ENCODE measurements at places on chromosomes 2 and 18.
A peak's percentile ranks its signal among the peaks of the same experiment; 100 is the strongest.

GRCh38 chr2:138649571-138649970 lies 130.6 kb downstream of the NXPH2 start:
- no peak for DNase-seq

DNA sequence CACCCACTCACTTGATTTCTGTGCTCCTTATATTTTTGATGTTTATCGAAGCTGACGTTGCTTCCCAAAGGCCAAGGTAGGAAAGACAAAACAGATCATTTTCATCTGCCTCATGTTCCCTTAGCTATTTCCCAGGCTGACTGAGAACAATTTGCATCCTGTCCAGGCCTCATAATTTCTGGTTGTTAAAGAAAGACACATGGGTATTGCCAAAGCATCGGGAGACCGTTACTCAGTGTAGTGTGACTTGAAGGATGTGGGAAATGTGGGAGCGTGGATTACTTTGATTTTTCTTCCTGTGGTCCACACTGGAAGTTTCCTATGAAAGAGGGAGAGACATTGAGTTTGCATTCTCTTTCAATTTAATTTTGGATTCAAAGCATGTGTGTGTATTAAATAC lies 204.6 kb downstream of the TRIB2 start:
- DNase-seq = no peak

DNA sequence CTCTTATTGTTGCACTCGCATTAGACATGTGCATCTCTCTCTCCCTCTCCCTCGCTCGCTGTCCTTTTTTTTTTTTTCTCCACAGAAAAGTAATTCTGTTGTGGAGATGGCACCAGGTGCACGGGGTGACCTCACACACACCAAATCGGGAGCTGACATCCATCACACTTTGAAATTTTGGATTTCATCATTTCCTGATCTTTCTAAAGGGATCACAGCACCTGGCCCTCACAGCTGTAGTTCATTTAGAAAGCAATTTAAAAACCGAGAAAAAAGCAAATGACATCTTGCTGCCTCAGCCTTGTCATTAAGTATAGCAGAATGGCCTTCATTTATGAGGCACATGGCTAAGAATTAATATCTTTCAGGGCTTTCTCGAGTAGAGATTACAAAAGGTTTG lies 717.2 kb downstream of the RNF144A start:
- no peak for DNase-seq

GRCh38 chr2:47751856-47752414 lies 31.0 kb upstream of the MSH6 start:
- DNase-seq = no peak

DNA sequence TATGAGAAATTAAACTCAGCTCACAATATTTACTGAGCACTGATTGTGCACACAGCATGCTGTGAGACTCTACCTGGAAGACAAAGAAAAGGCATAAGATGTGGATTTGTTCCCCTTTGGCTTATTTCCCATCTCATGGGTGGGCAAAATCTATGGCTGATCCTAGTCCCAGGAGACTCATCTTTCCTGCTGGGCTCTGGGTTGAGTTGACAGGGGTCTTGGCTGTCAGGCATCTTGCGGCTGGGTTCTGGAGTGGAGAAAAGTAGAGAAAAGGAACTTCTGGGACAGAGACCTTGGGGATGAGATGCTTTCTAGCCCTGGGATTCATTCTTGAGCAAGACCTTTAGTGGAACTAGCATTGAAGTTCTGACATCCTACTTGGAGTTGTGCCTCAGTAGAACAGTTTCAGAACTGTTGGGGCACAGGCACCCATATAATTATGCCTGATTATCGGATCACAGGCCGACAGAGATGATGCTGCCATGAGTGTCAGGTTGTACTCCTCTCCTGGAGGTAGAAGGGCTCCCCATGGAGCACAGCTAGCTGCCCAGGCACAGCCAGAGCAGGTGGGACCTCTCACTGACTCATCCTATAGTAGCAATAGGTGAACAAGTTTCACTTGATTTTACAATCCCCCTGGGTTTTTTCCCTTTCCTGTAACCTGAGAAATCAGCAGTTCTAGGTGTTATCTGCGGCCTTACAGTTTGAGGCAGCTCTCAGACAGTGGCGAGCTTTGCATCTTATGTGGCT lies 260.9 kb downstream of the CYRIA start:
- DNase-seq = no peak

GRCh38 chr2:98583816-98584618 lies 24.3 kb downstream of the COA5 start:
- no peak for DNase-seq

- no peak for DNase-seq
These were observed 66.3 kb downstream of the FARP2 start for GRCh38 chr2:241422350-241422749.

DNA sequence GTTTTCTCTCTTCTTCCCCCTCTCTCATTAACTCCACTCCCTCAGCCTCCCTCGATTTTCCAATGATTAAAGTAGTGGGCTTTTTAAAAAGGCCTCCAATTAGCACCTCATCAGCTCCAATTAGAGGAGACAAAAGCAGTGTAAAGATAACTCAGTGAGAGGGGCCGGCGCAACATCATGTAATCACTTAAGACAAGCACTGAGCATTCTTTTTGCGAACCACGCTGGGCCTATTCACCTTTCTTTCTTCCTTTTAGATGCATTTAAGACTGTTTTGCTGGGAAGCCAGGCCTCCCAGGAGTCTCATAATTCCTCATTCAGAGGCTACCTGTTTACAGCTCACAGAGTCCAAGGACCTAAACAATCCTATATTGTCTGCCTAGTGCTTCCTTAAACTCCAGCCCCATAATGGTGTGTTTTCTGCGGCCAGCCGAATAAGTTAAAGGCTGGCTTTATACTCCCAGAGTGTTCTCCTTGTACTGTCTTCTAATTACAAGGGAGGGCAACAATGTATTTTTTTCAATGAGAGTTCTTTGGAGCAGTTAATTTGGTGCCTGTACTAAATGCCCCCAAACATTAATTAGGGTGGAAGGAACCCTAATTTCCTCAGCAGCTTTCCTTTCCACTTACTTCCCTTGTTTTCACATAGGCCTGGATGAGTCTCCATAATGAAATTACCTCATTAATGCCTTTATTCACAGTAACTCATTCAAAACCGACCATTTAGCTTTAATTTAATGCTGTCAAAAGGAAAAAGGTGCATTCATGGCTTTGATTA lies 28.0 kb upstream of the LMAN1 start:
- no peak for DNase-seq

GRCh38 chr2:106961328-106961727 lies 75.4 kb upstream of the ST6GAL2 start:
- DNase-seq = no peak

DNA sequence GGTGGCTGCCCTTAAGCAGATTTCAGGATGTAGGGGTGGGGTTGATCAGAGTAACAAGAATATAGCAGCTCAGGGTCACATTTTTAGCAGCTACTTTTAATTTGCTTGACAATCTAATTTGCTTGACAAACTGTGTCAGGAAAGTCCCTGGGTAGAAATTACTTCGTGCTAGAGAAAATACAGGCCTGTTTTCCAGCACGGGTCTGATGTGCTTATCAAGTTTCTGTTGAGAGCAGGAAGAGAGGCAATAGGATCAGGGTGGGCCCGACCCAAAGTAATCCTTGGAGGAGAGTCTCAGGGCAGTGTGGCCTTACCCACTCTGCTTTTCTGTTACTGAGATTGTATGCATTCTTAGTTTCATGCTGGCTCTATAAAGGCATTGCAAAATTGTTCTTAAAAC lies 221.5 kb downstream of the TSN start:
- DNase-seq = no peak

DNA sequence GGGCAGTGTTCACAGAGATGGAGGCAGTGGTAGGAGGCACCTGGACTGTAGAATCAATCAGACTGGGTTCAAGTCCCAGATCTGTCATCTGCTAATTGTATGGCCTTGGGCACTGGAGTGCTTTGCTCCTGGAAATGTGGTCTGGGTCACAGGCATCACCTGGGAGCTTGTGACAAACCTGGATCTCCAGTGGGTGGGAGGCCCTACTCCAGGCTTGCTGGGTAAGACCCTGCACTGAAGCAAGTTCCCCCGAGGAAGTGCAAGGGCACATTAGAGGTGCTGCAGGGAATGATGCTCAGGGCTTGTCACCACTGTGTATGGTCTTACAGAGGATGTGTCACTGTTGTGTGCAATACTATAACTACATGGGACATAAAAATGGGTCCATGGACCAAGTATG lies 220.5 kb upstream of the ID2 start:
- no peak for DNase-seq

DNA sequence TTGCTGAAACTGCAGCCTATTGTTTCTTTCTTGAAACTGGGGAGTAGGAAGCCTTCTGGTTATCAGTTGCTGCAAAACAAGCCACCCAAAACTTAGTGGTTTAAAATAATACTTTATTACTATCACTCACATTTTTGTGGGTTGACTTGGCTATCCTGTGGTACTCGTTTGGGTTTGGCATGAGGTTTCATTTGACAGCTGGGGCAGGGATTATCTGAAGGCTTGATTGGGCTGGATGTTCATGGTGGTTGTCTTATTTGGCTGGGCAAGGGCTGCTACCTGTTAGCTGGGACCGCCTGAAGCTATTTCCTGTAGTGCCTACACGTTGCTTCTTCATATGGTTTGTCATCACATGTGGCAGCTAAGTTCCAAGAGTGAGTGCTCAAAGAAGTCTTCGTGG lies 122.3 kb downstream of the PLCL1 start:
- DNase-seq = no peak

- no peak for DNase-seq
These were observed at the start of gene IL1A for GRCh38 chr2:112784199-112785189. TSS of gene IL1A (minus strand) at chr2:112784493. CDS start at chr2:112783770, 723 bp downstream.

GRCh38 chr2:134771313-134771801 lies 52.6 kb upstream of the TMEM163 start:
- no peak for DNase-seq

DNA sequence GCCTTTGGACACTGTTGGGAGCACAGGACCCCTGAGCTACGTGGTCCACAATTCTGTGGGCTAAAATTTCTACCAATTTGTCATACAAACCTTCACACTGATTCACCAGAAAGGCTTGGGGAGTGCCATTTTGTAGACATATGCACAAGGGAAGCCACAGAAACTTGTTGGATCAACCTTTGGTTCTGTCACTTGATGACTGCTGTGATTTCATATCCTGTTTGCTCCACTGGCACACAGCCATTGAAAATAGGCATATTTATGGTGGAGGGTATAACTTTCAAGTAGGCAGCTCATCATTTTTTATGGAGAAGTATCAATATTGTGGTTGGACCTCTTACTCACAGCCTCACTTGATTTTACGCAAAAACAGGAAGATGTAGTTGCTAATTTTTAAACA lies 10.5 kb downstream of the NAPG start:
- DNase-seq = no peak

DNA sequence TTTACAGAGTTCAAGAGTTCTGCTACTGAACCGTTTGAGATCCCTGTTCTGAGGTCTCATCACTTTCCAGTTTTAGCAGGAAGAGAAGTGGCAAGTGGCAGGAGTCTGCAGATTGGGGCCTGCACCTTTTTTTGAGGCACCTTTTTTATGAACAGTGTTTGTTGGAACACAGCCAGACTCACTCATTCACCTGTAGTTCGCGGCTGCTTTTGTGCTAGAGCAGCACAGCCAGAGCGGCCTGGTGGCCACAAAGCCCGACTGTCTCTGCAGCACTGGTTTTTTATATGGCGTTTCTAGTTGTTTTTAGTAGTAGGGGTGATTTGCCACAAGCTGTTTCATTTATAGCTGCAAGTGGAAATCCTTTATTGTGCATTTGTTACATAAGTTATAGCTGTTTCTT lies 8.6 kb downstream of the ACP1 start:
- DNase-seq = no peak

DNA sequence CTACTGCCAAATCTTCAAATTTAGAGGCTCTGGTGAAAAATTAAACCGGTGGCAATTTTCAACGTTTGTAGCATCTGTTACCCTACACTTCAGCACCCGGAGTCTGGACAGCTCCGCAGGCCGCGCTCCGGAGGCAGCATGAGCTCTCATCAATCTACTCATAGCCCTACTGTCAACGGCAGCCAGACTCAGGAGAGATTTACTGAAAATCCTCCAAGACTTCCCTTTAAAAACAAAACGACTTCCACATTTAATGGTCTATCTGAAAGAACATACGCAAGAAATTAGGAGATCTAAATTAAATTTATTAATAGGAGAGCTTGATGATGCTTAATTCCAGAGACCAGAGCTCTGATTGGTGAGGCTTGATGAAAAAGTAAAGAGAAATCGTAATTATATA lies 970 bp upstream of the ADCYAP1 start:
- peak; percentile 43 for DNase-seq

DNA sequence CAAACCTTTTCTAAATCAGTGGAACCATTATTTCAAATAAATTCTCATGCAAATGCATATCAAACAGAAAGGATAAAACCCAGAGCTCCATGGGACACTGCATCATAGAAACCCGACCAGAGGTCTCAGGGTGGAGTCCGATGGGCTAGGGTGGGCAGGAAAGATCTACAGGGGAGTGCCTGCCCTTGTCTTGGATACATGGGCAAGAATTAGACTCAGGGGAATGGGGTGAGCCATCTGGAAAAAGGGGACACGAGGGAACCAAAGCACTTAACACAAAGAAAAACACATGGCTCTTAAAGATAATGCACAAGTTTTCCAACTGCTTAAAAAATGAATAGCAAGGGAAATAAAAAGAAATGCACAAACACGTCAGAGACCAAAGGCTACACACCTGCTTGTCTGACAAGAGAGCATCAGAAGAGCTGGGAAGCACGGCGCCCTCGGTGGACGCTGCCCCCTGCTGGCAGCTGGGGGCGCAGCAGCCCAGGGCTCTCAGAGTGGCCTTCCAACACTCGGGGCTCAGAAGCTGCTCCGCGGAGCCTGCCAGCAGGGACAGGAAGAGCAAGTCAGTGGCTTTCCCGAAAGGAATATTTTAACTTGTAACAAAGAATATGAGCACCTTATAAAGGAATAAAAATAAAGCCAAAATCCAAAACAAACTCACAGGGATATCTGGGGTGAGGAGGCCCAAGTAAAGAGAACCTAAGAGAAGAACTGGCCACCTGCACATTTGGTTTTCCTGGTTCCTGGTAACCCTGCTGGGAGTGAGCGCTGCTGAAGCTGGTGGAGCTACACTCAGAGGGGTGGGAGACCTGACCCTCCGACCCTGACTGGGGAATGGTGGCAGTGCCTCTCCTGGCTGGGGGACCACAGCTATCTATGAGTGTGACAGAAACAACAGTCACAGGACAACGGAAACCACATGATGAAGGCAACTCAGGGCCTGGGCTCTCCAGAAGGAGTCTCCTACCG lies 54.5 kb downstream of the SIGLEC15 start:
- DNase-seq = peak; percentile 85

GRCh38 chr2:118325321-118325955 lies 237.2 kb downstream of the INSIG2 start:
- DNase-seq = no peak

DNA sequence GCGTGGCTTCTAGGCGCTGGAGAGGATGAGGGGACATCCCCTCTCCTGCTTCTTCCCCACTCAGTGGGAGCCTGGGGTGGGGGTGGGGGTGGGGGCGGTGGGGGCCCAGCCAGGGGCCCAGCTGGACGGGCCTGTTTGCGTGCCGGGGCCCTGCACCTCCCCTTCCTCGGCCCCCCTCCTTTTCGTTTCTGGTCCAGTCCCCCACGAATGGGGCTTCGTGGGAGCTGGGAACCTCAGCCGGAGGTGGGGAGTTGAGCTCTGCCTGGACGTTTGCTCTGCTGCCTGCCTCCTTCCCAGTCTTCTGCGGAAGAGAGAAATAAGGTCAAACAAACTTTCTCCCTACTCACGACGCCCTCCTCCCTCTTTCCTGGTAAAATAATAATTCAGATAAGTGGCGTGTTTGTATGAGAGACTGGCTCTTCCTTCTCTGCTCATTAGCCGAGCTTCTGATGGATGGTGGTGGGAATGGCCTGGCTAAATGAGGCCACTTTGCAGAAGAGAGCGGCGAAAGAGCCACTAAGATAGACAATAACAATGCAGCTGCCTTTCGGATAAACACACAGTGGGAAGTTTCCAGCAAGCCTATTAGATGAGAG lies 782 bp downstream of the MTA3 start:
- no peak for DNase-seq

Measured in glutamatergic neuron (in vitro differentiated cells).